ENCODE measurements at places on chromosomes 5 and 9.

- DNase-seq, result no peak
Measured at GRCh38 chr5:9348401-9348996, 197.4 kb downstream of the SEMA5A start.

DNA sequence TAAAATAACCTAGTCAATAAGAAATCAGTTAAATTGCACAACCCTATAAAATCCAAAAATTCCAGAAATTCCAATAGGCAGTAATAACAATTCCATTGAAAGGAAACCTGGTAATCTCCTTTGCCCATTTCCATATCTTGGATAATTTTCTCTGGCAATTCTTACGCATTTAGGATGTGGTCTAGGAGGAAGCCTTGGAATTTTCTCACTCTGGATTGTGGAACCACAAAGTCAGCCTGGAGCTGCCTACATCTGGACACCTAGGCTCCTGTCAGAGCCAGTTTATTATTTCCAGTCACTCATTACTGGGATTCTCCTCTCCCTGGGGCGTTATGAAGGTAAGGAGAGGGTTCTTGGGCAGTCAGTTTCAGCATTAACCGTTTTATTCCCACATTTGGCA, 40.3 kb upstream of the GNE start:
- no peak for DNase-seq

GRCh38 chr5:33608344-33609041, 167.7 kb downstream of the TARS1 start:
- no peak for DNase-seq

DNA sequence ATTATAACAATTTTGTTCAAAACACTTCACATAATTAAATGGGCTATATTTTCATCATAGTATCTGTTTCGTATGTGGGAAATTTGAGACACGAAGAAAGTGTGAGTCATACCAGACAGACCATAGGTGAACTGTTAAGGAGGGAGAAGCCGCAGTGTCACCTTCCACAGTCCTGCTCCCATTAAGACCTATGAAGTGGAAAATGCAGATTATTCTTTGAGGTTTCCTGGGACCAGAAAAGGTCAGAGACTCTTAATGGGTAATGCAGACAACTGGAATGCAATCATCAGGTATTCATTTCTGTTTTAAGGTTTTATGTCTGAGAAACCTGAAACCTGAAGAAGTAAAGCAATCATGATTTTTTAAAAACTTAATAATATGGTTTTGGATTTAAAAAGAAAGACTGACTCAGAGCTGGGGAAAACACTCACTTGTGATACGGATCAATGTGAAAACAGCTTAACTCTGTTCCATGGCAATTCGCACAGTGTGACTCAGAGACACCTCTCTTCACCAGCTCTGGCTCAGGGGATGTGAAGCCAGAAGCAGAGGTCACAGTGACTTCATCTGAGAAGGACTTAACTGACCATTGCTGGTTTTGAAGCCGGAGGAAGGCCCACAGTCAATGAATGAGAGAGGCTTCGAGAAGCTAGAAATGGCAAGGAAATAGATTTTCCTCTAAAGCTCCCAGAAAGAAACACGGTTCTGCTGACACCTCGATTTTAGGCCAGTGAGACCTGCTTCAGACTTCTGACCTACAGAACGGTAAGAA, 17.2 kb upstream of the GCNT1 start:
- DNase-seq, result no peak

GRCh38 chr9:104860263-104860662, 67.7 kb downstream of the ABCA1 start:
- DNase-seq, result no peak

- no peak for DNase-seq
Measured at GRCh38 chr5:109691996-109692395, 2.3 kb downstream of the MAN2A1 start.

DNA sequence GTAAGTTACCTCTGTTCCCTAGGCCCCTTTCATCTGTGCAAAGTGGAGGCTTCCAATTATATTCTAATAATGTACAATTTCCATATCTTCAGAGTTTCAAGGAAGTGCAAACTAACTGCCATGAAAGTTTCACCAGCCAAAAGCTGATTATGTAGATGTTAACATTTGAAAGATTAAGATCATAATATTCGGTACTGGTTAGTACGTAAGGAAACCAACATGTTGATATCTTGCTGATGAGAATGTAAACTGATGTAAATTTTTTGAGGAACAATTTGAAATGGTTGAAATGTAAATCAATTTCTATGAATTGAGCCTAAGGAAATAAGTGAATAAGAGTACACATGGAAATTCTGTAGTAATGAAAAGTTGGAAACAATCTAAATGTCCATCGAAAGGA, 12.9 kb upstream of the KLF4 start:
- DNase-seq, result no peak

DNA sequence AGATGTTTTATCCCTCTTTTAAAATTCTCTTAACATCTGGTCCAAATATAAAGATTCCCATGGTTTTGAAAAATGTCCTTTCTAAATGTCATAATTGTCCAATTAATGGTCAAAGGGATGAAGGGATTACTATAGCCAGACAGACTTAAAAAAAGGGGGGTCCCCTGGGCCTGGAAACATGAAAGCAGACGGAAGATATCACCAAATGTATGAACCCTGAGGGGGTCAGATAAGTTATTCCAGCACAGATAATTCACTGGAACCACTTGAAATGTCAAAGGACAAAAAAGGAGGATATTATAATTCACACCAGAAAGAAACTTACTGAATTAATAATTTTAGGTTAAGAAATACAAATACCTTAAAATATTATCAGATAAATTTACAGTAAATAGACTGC, 155.8 kb downstream of the SEMA5A start:
- DNase-seq, result no peak
